ENCODE measurements at places on chromosomes 4 and X.

GRCh38 chr4:140257461-140258305, 103.7 kb upstream of the MAML3 start:
- DNase-seq: no peak

DNA sequence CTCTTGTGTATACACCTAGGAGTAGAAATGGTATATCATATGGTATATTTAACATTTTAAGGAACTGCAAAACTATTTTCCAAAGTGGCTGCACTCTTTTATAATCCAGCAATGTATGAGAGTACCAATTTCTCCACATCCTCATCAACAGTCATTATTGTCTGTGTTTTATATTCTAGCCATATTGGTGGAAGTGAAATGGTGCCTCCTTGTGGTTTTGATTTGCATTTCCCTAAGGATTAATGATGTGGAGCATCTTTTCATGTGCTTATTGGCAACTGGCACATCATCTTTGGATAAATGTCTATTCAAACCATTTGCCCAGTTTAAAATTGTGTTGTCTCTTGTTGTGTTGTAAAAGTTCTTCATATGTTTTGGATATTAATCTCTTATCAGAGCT, 9.6 kb downstream of the BMP15 start:
- DNase-seq: no peak

GRCh38 chrX:130738638-130739195, 164.3 kb downstream of the ENOX2 start:
- DNase-seq: no peak

DNA sequence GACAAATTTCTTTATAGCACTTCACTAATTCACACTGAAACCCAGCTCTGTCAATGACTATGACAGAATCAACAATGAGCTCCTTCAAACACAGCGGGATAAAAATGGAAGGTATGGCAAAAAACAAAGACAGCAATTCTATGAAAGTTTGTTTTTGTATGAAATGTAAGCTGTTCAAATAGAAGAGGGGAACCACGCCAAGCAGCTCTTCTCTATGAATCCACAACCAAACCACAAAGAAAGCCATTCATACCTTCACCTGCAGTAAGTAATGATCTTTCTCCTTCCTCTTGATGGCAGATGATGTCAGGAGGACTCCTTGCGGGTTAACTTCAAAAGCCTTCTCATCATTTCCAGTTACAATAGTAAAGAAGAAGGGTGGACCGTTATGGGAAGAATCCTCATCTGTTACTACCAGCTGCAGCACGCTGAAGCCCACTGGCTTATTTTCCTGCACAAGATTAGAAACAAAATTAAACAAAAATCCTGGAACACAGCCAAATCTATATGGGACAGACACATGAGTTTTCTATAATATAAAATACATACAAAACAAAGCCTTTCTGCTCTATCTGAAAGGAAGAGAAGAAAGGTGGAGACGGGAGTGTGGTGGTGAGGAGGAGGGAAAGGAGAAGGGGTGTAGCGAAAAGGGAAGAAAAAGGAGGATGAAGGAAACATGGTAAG, 48.9 kb upstream of the MTNR1A start:
- DNase-seq: no peak

DNA sequence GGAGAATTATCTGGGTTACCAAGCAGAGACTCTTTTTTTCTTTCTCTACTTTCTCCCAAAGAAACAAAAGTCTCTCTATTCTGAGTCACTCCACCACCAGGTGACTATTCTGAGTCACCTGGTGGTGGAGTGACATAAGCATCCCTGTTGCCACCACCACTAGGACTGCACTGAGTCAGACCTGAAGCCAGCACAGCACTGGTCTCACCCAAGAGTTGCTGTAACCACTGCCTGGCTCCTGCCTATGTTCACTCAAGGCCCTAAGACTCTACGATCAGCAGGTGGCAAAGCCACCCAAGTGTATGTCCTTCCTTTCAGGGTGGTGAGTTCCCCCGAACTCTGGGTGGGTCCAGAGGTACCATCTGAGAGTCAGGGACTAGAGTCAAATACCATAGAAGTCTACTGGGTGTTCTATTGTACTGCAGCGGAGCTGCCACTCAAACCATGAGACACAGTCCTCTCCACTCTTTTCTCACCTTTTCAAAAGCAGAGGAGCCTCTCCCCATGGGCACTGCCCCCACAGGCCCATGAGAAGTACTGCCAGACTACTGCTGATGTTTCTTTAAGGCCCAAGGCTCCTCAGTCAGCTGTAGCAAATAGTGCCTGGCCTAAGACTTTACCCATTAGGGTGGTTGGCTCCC, 209.6 kb upstream of the IRS4 start:
- no peak for DNase-seq

GRCh38 chr4:69649629-69650028, 3.4 kb downstream of the UGT2A1 start:
- no peak for DNase-seq

DNA sequence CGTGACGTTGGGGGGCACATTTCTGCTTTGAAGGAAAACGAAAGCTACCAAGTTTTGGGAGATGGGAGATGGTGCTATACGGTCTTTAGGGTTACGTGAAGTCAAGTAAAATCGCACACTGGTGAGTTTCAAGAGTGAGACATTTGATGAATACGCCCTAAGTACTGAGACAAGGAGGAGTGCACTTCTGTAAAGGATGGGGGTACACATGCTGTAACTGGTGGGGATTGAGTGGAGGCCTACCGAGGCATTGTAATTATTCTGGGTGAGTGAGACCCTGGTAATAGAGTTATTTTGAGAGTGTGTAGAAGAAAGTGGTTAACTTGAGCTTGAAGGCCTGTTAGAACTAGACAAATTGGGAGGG, 536 bp downstream of the SH3BGRL start:
- DNase-seq: no peak

DNA sequence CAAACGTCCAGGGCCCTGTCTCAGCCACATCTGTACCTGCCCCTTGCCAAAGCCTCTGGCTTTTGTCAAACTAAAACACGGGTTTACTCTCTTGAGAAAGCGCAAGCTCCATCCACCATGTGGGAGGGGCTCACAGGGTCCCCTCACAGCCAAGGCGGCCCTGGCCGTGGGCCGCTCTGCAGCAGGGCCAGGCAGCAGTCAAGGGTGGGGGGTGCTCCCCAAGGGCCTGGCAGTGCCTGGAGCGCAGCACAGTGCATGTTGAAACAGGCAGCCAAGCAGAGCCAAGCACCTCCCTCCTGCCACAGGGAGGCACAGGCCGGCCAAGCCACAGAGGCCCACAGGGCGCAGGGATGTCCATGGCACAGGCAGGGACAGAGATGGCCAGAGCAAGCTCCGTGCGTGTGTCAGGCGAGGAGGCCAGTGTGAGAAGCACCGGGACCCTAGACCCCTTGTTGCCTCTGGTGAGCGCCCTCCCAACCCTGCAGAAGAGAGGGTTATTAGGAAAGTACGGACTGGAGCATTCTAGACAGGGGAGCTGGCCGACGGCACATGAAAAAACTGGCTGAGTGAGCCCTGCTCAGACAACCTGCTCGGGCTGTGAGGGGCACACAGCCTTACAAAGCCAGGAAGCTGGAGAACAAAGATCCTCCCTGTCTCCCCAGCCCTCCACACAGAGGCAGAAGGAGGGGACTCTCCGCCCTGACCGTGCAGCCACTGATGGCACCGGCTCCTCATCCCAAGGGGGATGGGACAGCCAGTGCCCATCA, 39.0 kb downstream of the FAM53A start:
- no peak for DNase-seq

DNA sequence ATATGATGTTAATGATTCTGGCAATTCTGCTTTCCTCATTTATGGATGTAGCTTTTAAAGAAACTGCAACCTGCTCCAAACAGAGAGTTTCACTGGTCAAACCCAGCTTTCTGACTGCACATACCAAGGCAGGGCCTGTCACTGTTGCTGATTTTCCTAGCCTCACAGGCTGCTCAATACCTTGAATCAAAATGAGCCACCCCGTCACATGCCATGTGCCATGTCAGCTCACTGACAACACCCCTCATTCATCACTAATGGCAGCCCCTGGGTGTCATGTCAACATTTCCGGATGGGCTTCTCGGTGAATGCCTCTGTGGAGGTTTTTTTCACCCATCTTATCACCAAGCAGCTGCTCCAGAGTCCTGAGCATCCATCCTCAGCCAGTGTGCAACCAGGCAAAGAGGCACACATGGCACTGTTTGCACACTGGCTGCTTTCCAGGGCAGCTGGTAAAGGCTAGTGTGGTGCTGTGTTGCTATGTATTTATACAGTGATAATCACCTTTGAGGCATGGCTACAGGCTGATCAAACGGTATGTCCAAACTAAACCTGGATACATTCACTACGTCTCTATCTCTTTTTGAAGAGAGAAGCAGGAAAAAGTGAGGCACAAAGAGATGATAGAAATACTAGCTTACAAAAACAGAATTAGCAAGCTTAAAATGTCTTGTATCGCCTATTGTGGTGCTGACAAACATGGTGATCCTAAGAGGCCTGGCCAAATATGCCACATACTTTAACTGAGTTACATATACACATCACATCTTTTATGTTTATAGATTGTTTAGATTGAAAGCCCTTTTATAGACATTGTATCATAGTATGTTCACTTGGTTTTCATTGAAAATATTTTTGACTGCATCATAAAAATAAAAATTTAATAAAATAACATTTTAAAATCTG, 94.6 kb upstream of the INPP4B start:
- no peak for DNase-seq

DNA sequence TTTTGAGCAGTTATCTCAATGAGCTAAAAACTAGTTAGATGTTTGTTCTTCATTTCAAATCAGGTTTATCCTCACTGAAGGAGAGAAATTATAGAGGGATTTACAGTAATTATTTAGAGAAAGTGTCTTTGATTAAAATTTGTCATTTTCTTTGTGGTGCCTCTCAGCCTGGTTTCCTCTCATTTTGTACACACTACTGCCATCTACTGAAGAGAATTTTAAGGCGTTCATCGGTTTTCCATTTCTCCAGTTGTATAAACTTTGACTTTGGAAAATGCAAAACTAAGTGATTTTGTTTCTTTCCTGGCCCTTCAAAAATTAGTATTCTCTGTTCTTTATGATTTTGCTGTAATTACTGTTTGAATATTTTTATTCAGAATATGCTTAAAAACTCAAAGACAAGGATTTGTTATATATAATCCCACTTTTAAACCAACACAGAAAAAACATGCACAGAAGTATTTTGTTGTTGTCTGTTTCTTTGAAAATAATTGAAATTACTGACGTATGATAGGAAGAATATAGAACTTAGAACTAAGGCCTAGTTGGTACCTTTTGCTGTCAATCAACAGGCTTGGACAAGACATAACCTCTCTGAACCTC, 34.4 kb upstream of the ANXA3 start:
- DNase-seq: no peak

GRCh38 chr4:4408576-4409335, 21.9 kb downstream of the NSG1 start:
- DNase-seq: no peak

DNA sequence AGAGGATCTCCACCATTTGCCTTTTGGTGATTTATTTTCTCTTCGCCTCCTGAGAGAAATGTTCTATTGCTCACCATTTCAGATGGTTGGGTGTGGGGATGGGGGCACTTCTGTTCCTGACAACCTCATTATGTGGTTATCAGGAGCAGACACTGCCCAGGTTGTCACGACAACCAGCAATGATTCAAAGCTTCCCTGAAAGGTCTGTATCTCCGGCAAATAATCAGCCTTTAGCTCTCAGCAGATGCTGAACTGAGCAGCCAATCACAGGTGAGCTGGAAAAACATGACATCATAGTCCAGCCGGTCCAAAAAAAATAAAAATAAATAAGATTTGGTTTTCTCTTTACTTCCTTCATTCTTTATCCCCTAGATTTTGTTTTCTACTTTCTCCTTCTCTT, 5.5 kb upstream of the PAK3 start:
- DNase-seq: no peak

GRCh38 chr4:141971869-141972268, 335.5 kb downstream of the IL15 start:
- no peak for DNase-seq

DNA sequence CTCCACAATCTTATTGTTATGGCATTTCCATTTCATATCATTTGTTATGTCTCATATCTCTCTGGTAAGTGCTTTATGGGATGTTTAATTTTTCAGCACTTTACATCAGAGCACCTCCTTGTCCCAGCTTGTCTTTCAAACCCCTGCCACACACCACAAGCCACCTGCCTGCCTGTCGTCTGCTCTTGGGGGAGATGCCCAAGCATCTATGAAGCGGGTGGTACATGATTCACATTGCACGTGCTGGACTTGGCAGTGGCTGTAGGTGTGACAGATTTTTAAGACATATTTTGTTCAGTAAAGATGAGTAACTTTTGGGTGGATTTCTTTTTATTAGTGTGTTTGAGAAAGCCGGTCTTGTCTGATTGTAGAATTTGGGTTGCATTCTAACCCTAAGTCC, 14.2 kb upstream of the SPATA4 start:
- no peak for DNase-seq

- DNase-seq: no peak
Observed at GRCh38 chr4:53626491-53626890, 35.2 kb upstream of the LNX1 start.

DNA sequence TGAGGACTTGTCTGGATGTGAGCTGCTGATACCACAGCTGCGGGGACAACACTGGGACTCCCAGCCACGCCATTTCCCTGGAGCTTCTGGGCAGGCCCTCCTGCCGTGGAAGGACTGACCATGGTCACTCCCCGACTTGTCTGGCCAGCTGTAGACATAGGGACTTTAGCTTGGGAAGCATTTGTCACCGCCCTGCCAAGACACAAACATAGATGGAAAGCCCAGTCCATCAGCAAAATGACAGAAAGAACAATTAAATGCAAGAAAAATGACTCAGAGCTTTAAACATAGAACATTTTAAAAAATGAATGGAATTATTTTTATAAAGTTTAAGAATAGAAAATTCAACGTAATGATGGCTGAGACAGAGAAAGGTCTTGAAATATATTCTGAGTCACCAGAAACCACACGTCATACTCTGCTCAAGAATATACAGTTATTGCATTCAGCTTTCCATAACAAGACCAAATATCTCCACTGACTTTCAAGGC, 107.6 kb upstream of the CBR4 start:
- DNase-seq: no peak

GRCh38 chr4:45215976-45216542, 489.7 kb upstream of the GNPDA2 start:
- DNase-seq: no peak

DNA sequence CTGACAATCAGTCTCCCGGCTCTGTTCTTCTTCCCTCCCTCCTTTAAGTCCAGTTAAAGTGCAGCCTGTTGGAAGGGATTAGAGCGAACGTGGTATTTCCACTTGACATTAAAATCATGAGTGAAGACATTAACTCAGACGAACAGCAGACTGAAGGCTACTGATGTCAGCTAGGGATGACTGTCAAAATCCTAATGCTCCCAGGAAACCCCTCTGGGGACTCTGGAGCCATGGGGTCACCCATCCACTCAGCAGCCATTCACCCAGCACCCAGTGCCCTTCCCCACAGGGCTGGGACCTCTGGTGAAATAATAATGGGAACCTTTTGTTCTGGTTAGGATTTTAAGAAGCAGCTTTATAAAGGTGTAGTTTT, 113.9 kb downstream of the DRD5 start:
- DNase-seq: no peak

- DNase-seq: no peak
Observed at GRCh38 chr4:33160126-33160525, 2440.0 kb downstream of the PCDH7 start.
